Amniotic stem cell (primary cell): ENCODE measurements at places on chromosomes 6 and 20.

GRCh38 chr6:27043244-27043643, 204.3 kb upstream of the PRSS16 start:
- DNase-seq, result no peak

DNA sequence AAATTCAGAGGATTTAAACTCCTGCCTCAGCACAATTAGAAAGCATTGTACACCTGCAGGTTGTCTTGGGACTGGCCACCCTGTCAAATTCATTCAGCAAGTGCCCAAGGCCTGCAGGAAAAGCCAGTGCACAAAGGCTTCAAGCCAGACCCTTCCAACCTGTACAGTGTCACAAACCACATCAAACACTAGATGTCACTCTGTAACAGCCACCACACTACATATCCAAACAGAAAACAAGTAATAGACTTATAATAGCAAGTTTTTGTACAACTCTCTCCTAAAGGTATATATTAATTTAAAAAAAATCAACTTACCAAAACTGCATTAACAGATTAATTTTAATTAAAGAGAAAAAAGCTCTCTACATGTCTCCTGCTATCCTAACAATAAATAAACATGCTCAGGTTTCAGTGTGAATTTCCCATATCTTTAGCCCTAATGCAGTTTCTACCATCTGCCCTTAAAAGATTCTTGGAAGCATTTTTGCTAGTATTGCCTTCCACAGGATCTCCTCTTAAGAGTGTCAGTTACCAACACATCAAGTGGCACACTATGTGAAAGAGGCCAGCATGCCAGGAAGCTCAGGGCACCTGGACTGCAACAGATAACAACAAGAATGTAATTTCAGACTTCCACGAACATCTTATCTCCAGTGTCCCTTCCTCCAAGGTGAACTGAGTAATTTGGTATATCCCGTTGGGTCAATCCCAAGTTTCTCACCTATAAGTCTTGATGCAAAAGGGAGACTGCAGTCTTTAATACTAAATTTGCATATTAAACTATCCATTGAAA, 47.5 kb downstream of the RALGAPA2 start:
- no peak for DNase-seq

- DNase-seq, result no peak
Measured at GRCh38 chr6:160331753-160332152, 16.4 kb upstream of the SLC22A3 start.

DNA sequence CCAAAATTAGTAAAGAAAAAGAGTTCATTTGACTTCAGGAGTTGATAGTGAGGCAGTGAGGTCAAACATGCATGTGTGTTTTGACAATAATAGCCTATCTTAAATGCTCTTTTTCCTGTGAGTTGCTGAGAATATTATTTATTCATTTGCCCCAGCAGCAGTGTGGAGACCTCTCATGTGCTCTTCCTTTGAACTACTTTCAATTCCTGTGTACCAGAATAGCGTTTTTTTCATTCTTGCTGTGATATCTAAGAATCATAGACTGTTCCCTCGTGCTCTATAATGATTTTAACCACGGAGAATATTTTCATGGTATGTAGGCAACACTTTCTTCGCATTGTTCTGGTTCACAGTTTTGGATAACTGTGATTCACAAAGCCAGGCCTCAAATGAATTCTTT, 5.2 kb downstream of the CDYL start:
- no peak for DNase-seq

- no peak for DNase-seq
Measured at GRCh38 chr6:2725999-2726567, 24.6 kb downstream of the MYLK4 start.

- no peak for DNase-seq
Measured at GRCh38 chr20:24998121-24998520, 5.6 kb upstream of the APMAP start.

- DNase-seq, result no peak
Measured at GRCh38 chr6:52547647-52548352, 29.1 kb downstream of the TRAM2 start.

DNA sequence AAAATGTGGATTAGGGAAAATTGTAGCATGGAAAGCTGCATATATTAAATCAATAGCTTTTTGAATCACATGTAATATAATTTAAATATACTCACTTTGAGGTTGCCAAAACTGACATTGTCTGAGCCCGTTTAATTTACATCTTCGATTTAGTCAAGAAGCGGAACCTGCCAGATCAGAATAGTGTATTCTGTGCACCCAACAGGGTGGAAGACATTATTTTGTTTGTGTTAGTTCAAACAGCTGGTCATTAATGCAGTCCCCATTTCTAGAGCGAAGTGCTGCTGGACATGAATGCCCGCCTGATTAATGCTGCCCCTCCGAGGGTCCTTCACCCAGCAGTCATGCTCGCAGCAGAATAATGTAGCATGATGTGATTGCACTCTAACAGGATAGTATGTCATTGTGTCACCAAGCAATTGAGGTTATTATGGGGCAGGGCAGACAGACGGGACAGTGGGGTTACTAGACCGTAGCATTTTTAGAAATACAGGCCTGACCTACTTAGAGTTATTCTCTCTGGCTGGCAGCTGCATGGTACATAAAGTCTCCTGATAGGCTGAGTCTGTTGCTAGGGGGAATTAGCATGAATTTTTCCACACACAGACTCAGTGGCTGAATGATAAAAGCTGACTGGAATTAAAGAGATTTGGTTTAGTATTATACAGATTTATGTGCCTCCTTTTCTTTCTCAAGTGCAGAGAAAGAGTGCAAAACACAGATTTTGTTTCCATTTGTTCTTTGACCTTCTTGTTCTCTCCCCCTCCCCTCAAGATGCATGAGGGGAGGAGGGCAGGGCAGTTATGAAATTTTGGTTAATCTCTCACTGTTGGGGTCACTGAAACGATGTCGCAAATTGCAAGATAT, 147.1 kb downstream of the PRL start:
- DNase-seq, result no peak

DNA sequence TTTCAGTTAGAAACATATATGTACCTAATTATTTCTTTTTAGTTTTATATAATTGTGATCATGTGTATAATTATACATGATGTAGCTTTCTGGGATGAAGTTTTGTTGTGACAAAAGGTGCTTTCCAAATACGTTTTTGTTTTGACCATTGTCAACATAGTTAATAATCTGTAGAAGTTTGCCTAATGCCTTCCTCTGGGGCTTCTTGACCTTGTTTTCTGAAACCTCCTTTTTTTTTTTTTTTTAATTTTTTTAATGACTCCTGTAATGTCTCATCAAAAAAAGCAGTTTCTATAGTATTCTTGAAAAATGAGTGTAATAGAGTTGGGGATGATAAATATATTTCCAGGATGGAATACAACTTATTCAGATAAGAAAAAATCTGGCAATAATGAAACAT, 434.7 kb upstream of the SOX4 start:
- no peak for DNase-seq

DNA sequence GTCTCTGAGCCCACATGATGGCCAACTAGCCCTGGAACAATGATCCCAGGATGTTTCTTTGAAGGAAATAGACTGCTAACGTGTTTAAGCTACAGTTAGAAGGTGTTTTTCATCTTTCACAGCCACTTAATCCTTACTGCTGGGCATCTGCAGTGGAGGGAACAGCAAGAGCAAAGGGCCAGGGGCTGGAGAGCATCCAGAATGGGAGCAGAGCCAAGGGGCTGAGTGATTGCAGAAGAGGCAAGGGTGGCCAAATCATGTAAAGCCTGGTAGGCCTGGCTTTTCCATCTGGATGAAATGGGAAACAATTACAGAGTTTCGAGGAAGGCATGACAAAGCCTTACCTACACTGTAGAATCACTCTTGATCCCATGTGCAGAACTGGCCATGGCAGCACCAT, 18.7 kb upstream of the LAMP5 start:
- DNase-seq, result no peak

GRCh38 chr6:14550822-14551221, 433.2 kb downstream of the CD83 start:
- DNase-seq, result no peak

DNA sequence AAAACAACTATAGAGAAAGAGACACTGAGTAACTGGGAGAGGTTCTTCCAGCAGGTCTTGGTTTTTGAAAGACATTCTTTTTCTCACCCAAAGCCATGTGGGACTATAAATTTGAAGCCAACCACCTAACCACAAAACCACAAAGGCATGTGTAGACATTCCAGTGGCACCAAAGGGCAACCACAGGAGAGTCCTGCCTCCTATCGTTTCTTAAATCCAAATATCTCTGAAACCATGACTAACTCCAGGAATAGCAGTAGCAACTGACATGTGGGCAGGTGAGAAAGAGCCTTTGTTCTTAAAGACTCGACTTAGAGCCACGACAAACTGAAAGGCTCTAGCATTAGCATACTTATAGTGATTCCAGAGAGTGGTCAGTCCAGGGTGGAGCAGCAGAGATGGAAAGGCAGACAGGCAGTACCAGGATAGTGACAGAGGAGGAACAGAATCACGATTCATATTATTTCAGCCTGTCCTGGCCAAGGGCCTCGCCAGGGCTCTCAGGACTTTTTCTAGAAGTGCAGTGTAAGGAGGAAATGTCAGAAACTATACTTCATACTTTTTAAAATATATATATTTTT, 9.4 kb upstream of the COL9A1 start:
- DNase-seq, result no peak

DNA sequence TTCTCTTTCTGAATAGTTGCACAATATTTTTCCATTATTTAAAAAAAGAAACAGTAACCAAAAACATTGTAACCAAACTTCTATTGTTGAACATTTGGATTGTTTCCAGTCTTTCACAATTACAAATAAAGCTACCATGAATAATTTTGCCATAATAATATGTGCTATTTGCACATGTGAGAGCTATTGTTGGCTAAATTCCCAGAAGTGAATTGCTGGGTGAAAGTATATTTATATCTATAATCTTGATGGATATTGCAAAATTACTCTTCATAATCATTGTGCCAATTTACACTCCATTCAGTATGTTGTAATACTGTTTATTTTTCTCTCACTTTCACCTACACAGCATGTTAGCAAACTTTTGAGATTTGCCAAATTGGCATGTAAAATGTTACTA, 36.6 kb upstream of the SLC22A16 start:
- DNase-seq, result no peak

DNA sequence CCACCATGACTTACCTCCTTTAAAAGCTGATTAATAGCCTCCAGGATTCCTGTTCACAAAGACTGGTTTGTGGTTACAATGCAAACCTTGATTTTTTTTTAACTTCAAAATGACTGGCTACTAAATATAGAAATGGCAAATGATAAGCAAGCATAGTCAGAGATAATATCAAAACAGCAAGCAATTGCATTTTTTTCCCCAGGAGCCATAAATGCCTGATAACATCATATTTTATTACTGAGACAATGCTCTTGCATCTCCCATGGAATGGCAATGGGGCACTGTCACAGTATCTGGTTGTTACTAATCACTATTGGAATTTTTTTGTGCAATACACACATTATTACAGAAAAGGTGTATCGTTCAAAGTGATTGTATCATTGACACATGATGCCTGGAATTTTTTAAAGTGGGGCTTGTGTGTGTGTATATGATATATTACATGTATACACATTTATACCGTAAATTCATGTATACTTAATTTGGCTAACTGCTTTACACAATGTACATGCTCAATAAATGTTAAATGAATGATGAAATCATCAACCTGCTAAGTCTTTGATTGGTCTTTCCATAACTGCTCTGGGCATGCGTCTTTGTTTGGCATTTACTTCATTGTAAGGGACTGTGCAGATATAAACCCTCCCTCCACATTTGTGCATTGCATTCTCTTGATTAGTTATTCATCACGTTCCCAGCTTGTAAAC, 980 bp upstream of the SALL4 start:
- DNase-seq, result no peak

- DNase-seq, result no peak
Measured at GRCh38 chr6:107793191-107793590, 30.9 kb downstream of the SCML4 start.
